ENCODE measurements at places on chromosomes 7 and 10.

GRCh38 chr7:80182630-80183276 is 48.1 kb downstream of the GNAI1 start:
- DNase-seq = no peak

- DNase-seq = no peak
These were observed 66.6 kb downstream of the MAGI2 start for GRCh38 chr7:79386688-79387422.

DNA sequence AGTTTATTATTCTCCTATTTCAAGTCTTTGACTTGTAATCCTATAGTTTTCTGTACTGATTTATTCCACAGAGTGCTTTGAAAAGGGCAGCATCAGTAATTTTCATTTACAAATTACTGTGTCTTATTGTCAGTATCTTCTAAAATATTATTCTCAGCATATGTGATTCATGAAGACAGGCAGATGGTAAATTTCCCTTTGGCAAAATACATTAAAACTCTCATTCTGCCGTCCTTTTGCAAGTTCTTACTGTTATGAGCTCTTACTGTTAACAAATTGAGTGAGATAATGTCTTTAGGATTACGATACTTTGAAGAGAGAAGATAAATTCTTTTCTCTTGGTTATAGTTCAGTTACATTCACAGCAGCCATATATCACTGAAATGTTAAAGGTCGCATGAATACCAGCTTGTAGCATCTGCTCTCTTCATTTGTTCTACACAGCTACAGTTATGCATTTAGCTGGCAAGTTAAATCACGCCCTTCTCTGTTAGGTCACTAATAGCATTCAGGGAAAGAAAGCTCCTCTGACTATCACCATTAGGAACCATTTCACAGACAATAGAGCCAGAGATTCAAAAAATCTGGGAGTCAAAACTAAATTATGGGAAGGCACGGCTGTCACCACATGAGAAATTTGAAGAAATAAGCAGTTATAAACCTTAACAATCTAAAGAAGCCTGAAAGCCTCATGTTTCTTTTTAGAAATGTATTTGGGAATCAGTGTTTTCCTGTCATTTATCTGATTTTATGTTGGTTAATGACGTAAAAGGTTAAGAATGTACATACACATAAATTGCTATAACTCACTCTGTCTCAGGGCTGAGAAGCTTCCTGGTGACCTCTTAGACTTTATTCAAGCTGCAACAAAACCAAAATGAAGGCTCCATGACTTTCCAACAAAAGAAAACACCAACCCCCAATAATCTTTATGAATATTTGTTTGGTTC is 109.6 kb upstream of the SP4 start:
- DNase-seq = no peak

DNA sequence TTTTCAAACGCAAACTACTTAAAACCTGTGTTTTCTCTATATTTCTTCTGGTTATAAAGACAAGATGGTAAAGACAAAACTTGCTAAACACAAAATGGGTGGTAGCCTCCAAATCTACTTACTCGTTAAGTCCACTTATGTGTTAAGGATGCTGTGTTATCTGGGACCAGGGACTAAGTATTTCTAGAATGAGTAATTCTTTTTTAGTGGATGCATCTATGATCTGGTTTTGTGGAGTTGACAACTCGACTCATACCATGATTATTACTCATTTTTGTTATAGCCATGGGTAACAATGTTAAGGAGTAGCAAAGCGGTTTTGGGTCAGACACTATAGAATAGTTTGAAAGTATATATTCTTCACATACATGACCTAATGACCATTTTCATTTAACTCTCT is 239.5 kb upstream of the FOXP2 start:
- DNase-seq = no peak

GRCh38 chr7:105621617-105622016 is 40.3 kb upstream of the EFCAB10 start:
- DNase-seq = no peak

DNA sequence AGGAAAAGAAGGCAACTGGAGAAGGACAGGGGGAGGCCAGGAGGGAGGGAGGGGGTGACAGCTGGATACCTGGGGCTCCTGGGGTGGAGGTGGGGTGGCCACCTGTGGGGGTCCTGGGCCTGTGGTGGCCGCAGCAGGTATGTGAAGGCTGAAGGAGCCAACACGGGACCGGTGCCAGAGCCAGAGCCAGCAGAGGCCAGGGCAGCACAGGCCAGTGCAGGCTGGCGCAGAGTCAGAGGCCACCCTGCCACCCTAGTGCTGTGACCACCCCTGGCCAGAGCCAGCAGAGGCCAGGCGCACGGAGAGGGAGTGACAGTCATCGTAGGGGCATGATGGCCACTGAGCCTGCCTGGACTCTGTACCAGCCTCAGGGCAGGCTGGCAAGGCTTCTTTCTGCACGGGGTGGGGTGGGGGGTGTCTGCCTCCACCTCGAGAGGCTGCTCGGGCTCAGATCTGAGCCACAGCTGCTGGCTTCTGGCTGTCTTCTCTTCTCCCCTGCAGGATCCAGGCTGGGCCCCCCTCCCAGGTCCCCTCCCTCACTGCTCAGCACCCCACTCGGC is 28.8 kb downstream of the YKT6 start:
- no peak for DNase-seq

GRCh38 chr10:105793071-105793470 is 1152.0 kb downstream of the SORCS3 start:
- DNase-seq = no peak
